HFFc6 (cell line): ENCODE measurements at places on chromosomes 11 and 22.

GRCh38 chr11:20626279-20626678 lies 26.9 kb downstream of the SLC6A5 start:
- no peak for DNase-seq

DNA sequence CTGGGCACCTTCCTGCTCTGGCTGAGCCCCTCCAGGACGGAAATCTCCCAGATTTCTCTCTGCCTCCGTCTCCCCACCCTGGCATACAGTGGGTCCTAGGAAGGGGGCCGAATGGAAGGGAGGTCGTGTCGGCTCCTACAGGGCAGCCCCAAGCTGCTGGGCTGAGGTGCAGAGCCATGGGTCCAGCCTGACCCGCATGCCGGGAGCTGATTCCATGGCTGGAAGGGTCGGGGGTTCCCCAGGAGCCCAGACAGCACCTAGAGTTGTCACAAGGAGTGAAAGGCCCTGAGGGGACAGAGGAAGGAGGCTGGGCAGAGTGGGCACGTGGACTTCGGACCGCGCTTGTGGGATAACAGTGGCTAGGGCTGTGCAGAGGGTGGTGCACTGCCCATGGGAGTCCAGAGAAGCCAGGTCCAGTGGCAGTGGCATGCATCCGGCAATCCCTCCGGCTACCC lies 16.5 kb downstream of the CCND1 start:
- DNase-seq: no peak

GRCh38 chr11:45658292-45658991 lies 7.0 kb downstream of the CHST1 start:
- DNase-seq: peak; percentile 18

DNA sequence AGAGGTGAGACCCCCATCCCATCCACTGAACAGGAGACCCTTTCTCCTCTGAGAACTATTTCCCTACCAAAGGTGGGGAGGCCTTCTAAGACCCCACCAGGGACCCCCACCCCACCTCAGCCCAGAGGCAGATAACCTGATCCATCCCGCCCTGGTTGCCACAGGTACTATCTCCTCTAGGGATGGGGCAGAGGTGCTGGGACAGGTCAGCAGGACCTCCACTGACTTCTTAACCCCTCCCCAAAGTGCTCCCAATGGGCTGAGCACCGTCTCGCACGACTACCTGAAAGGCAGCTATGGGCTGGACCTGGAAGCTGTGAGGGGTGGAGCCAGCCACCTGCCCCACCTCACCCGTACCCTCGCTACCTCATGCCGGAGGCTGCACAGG lies 4.3 kb downstream of the INPPL1 start:
- no peak for DNase-seq

- DNase-seq: peak; percentile 25
Measured at GRCh38 chr11:123249354-123249753, 54.3 kb upstream of the CLMP start.

DNA sequence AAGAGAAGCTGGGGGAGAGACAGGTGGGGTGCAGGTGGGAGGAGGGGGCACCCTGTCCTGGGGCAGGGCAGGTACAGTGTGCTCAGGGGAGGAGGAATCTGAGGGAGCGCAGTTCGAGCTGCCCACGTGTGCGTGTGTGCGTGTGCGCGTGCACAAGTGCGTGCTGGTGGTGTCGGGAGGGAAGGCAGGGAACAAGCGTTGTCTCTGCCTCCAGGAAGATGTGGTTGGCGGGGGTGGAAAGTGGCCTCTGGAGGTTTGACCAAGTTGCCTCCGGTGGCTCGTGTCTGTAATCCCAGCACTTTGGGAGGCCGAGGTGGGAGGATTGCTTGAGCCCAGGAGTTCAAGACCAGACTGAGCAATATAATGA lies 49.9 kb upstream of the THY1 start:
- no peak for DNase-seq

DNA sequence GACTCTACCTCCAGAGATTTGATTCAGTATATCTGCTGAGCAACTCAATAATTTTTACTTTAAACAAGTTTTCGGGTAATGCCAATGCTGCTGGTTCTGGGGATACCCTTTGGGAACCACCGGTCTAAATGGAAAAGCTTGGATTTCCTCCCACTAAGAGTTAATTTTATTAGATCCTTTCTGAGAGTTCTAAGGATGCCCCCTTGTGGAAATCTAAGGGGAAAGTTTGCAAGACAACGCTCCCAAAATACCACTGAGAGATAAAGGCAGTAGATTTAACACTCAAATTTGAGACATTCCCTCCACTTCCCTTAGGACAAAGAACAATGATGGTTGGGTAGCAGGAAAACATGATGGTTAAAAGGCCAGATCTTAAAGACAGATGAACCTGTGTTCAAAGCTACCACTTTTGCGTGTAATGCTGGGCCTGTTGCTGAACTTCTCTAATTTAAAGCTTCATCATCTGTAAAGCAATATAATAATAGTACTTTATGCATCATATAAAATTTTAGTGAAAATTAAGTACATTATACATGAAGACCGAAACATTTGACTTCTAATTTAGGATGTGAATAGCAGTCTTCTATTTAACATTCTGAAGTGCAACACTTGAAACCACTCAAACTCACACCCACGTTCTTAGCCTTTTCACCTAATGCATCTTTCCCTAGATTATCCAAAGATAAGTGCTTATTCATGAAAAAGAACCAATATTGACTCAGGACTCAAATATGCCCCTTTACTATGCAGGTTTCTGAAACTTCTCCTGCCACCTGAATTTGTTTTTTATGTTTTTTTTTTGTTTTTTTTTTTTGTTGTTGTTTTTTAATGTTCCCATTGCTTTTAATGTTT lies 110.1 kb upstream of the LUZP2 start:
- DNase-seq: peak; percentile 25
